Endodermal cell (in vitro differentiated cells): ENCODE measurements at places on chromosomes 2 and 18. TPM values are rescaled to one million over a fixed set of nuclear protein-coding genes. Genes with fewer than 3 reads are reported as not detected.

GRCh38 chr2:68742626-68743415, 8.2 kb downstream of the ARHGAP25 start:
- no peak overlapping the region for H3K27ac ChIP-seq
- no peak for DNase-seq
- no peaks in the 10 kb centered on the region for H3K36me3 ChIP-seq
- no peaks in the 10 kb centered on the region for H3K4me1 ChIP-seq
- H3K4me3 ChIP-seq, result no peak overlapping the region
- no peaks in the 10 kb centered on the region for H3K27me3 ChIP-seq

DNA sequence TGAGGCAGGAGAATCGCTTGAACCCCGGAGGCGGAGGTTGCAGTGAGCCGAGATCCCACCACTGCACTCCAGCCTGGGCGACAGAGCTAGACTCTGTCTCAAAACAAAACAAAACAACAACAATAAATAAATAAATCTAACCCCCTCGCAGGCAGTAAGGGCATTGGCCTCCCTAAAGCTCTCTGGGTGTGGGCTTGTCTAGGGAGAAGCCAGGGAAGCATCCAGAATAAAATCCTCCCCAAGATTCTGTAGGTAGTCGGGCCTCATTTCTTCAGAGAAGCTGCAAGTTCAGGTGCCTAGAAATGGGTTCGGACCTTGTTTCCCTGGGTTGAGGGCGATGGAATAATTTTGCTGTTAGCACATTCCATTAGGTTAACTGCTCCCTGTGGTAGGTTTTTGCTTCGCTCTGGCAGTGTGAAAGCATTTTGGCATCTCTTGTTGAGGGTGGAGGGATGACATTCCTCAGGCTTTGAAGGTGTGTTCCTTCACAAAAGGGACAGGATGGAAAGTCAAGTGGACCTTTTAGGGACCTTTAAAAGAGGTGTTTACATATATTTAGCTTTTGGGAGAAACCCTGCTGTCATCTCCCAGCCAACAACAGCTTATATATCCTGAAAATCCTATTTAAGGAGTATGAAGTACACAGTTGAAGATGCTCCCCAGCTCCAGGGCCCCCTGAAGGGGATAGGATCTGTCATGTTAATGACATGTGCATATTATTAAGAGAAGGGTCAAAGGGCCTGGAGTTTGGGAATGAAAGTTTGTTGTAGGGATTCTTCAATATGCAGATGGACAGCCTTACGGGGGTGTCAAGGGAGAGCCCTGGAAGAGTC, 17.7 kb downstream of the MYCN start:
- no peaks in the 10 kb centered on the region for H3K4me1 ChIP-seq
- no peaks in the 10 kb centered on the region for H3K27me3 ChIP-seq
- DNase-seq, result peak; percentile 84
- no peak overlapping the region for H3K4me3 ChIP-seq
- H3K27ac ChIP-seq, result no peak overlapping the region

GRCh38 chr18:59664329-59664728, 32.9 kb downstream of the CCBE1 start:
- no peak overlapping the region for H3K27ac ChIP-seq
- peaks cover 7% of the 10 kb centered on the region for H3K27me3 ChIP-seq
- no peaks in the 10 kb centered on the region for H3K36me3 ChIP-seq
- no peak overlapping the region for H3K4me3 ChIP-seq

DNA sequence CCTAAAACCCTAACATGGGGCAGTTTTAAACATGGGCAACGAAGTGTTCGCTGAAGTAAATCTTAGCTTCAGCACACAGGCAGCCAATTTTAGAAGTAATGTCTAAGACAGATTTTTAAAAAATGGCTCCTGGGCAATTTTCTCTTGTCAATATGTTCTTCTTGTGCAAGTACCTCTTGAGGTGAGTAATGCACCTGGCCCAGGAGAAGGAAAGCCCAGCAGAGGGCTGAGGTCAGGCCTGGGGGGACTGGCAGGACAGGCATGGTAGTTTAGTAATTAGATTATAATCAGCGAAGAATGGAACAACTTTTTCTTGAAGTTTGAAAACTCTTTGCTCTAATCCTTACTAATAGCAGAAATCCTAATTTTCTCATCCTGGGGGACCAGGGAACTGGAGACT, 77.6 kb downstream of the SPRED2 start:
- no peak overlapping the region for H3K27ac ChIP-seq
- H3K4me3 ChIP-seq, result no peak overlapping the region
- DNase-seq, result no peak
- no peaks in the 10 kb centered on the region for H3K36me3 ChIP-seq
- no peaks in the 10 kb centered on the region for H3K27me3 ChIP-seq

- H3K27ac ChIP-seq, result no peak overlapping the region
- H3K4me1 ChIP-seq, result peaks cover 5% of the 10 kb centered on the region
- no peaks in the 10 kb centered on the region for H3K36me3 ChIP-seq
- peak overlapping the region; percentile 88 for H3K4me3 ChIP-seq
- H3K27me3 ChIP-seq, result no peaks in the 10 kb centered on the region
- peak; percentile 93 for DNase-seq
Observed at GRCh38 chr2:164840930-164841718, 499 bp downstream of the COBLL1 start.

DNA sequence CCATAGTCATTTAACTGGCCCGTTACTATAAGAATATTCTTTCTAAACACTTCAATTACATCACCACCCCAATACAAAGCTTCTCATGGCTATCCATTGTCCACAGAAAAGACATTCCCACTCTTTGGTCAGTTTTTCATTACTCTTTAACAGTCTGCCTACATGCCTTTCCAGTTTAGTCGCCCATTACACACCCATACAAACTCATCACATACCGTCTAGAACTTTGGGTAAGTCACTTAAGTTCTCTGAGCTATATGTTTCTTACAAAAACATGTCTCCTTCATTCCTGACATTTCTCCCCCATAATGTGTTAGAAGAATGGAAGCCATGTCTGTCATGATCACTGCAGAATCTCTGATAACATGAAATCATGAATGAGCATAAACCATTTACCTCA, 108.2 kb upstream of the STK17B start:
- no peaks in the 10 kb centered on the region for H3K27me3 ChIP-seq
- no peak overlapping the region for H3K4me3 ChIP-seq
- no peak overlapping the region for H3K27ac ChIP-seq
- no peak for DNase-seq
- H3K4me1 ChIP-seq, result peaks cover 6% of the 10 kb centered on the region

GRCh38 chr18:8696749-8697211, 8.6 kb upstream of the MTCL1 start:
- H3K36me3 ChIP-seq, result no peaks in the 10 kb centered on the region
- peak; percentile 92 for DNase-seq
- no peak overlapping the region for H3K4me3 ChIP-seq
- no peaks in the 10 kb centered on the region for H3K27me3 ChIP-seq

- no peak overlapping the region for H3K4me3 ChIP-seq
- no peak overlapping the region for H3K27ac ChIP-seq
- no peaks in the 10 kb centered on the region for H3K36me3 ChIP-seq
- H3K27me3 ChIP-seq, result no peaks in the 10 kb centered on the region
- no peak for DNase-seq
- H3K4me1 ChIP-seq, result no peaks in the 10 kb centered on the region
Observed at GRCh38 chr2:213079756-213080155, 71.7 kb downstream of the IKZF2 start.

DNA sequence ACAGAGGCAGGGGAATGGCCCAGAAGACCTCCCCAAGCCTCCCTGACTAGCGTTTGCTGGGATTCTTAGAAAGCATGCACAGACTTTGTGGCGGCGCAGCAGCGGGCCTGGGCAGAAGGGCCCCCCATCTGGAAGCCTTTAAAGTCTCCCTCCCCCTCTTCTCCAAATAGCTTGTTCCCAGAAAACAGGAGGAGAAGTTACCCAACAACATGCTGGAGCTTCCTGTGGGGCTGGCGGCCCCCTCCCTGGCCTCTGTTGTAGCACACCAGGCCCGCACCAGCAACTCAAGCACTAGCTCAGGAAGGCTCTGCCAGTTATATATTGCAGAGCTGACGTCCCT, 334.8 kb downstream of the DYSF start:
- no peak overlapping the region for H3K4me3 ChIP-seq
- H3K4me1 ChIP-seq, result no peaks in the 10 kb centered on the region
- DNase-seq, result peak; percentile 27

DNA sequence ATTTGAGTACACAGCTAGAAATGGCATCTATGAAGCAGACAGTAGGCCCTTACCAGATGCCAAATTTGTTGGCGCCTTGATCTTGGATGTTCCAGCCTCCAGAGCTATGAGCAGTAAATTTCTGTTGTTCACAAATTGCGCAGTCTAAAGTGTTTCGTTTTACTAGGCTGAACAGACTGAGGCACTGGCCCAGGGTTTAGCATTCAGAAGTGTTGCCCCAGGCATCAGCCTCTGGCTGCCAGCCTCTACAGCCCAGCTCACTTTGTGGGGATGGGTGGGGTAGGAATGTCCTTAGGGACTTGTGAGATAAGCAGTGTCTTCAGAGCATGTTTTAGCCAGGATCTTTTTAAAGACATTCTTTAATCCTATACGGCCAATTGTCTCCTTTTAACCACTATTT, 51.5 kb upstream of the MGAT5 start:
- no peak overlapping the region for H3K27ac ChIP-seq
- H3K4me3 ChIP-seq, result no peak overlapping the region
- H3K27me3 ChIP-seq, result no peaks in the 10 kb centered on the region
- H3K36me3 ChIP-seq, result no peaks in the 10 kb centered on the region

DNA sequence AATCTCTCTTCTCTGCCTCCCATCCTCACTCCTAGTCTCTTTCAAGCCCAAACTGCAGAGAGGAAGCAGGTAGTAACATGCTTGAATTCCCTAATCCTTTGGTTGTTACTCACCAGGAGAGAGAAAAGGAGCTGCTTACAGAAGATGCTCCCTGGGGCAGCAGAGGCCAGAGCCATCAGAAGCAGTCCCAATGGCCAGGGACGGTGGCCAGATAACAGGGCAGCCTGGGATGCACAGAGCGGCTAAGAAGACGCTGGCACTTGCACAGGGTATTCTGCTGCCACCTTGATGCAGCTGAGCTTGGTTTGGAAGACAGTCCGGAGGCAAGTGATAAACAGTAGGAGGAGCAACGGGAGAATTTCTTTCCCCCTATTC, 250 bp downstream of the DSC1 start:
- H3K36me3 ChIP-seq, result no peaks in the 10 kb centered on the region
- H3K4me3 ChIP-seq, result no peak overlapping the region
- no peak overlapping the region for H3K27ac ChIP-seq
- H3K4me1 ChIP-seq, result no peaks in the 10 kb centered on the region
- no peaks in the 10 kb centered on the region for H3K27me3 ChIP-seq
- peak; percentile 48 for DNase-seq

DNA sequence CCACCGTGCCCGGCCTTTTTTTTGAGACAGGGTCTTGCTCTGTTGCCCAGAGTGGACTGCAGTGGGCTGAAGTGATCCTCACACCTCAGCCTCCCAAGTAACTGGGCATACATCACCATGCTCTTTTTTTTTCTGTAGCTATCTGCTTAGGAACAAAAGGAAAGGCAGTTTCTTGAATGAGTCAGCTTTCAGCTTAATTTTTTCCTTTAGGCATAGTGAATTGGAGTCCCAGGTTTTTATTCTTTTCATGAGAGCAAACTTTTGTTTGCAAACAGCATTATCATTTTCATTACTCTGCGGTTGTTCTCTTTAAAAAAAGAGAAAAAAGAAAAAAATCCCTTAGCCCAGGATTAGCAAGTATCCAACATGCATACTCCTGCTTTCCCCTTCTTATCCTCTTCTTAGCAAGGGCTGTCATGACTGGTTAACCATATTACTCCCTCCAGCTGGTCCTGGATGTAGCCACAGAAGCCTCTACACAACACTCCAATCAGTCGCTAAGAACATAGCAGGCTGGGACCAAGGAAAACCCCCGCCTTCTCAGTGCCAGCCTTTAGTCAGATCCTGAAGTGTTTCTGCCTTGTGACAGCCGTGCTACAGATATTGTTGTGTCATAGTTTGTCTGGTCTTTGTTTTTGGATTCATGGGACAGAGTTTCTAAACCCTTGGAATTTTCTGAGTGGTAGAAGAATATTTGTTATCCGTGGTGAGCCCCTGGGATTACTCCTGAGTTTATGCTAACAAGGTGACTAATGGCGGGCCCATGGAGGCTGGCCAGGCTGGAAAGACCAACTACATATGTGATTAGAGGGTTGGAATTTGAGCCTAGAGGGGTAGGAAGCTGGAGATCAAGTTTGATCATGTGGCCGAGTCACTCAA, 23.3 kb upstream of the ST3GAL5 start:
- H3K27me3 ChIP-seq, result no peaks in the 10 kb centered on the region
- no peaks in the 10 kb centered on the region for H3K4me1 ChIP-seq
- H3K27ac ChIP-seq, result no peak overlapping the region
- no peaks in the 10 kb centered on the region for H3K36me3 ChIP-seq
- DNase-seq, result no peak

Gene PAX3
- not detected in 3 replicates for total RNA-seq

Gene G6PC2
- total RNA-seq, result not detected in 3 replicates

Gene SFXN5
- total RNA-seq, result 30.5 and 32.8 TPM in 2 replicates
